Stimulated activated CD8-positive, alpha-beta memory T cell treated with anti-CD3 and anti-CD28 coated beads, Interleukin-2, amount 100 ng/mL, for 1 hour (primary cell): ENCODE measurements at places on chromosomes 5 and 9.

DNA sequence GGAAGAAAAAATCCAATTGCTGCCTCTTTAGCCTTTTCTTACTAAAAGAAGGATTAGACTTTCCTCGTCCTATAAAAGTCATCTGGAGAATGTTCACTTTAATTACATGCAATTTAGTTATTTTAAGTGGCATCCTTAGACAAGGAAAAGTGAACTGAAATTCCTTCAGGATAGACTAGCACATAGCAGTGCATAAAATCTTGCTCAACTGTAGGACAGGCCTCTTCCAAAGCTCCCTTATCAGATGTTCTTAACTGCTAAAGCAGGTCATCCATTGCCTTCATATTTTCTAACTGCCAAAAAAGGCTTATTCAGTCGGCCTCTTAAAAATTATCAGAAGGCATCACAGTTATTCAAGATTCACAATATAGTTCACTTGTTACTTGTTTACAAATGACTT lies 396.5 kb downstream of the DMRT2 start:
- DNase-seq = no peak

GRCh38 chr5:38339446-38339845 lies 81.1 kb downstream of the EGFLAM start:
- DNase-seq = no peak

- DNase-seq = no peak
Observed at GRCh38 chr9:80437091-80437640, 865.4 kb downstream of the TLE4 start.

GRCh38 chr9:35732800-35733541 lies 505 bp downstream of the CREB3 start:
- DNase-seq = no peak

- DNase-seq = no peak
Observed at GRCh38 chr9:135601988-135602387, 37.4 kb downstream of the GLT6D1 start.

- DNase-seq = no peak
Observed at GRCh38 chr5:107719034-107719606, 48.4 kb upstream of the EFNA5 start.

- DNase-seq = no peak
Observed at GRCh38 chr9:6564360-6564759, 81.2 kb downstream of the GLDC start.

DNA sequence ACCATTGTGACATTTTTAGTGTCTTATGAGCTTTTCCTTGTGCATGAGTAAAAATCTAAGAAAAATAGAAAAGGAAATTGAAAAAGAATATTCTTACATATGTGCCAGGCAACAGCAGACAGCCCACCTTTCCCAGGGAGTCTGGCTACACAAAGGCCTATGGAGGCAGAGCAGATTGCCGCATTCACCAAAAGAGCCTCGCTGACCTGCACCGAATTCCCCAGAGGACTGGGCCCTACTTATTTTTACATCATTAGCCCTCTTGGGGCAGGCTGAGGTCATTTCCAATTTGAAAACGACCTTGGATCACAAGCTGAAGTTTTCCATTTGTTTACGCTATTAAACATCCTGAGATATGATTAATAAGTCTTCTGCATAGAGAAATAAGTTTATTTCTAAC lies 66.2 kb upstream of the WDR41 start:
- DNase-seq = no peak

DNA sequence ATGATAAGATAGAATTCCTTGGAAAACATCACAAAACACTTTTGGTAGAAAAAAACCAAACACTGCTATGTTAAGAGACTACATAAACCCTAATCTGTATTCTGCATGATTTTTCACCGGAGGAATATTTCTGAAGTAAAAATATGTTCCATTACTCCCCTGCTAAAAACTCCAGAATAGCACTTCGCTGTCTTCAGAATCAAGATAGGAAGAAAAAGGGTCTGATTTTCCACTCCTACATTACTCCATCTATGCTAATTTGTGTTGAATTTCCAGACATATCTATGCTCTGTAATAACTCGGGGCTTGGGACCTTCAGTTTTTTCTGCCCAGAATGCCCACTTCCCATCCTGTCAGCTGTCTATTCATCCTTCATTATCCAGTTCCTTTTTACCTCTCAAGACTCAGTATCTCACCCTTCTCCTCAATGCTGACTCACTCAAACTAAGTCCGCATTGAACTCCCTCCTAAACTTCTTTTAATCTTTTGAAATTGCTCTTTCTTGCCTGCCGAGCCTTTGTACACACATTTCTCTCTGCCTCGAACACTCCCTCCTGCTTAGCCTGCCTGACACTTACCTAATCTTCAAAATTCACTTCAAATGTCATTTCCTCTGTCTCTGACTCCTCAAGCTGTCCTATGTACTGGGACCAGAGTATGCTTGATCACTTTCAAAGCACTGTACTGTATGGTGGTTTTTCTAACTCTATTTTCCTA lies 171.0 kb downstream of the ARRDC3 start:
- no peak for DNase-seq

GRCh38 chr9:136965771-136966484 lies 11.4 kb upstream of the PTGDS start:
- no peak for DNase-seq

DNA sequence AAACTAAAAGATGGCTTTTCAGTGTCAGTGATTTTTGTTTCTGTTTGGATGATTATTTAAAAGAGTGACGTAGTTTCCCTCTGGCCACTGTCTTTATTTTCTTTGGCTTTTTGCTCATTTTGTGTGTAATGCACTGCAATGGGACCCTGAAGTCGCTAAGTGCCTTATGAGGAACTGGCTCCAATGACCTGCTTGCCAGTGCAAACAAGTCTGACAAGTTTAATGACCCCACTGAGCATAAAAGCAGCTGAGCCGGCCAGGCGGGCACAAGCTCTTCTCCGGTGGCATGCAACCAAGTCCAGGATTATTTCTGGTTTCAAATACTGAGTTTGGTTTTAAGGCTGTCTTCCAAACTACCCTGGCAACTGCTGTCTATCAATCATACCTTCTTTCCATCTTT lies 15.6 kb upstream of the GNA14 start:
- DNase-seq = no peak

- no peak for DNase-seq
Observed at GRCh38 chr5:28516722-28517121, 1478.3 kb upstream of the CDH9 start.

GRCh38 chr9:125238915-125239446 lies 2.2 kb downstream of the HSPA5 start:
- no peak for DNase-seq

- no peak for DNase-seq
Observed at GRCh38 chr9:130183133-130183762, 11.0 kb downstream of the NCS1 start.

DNA sequence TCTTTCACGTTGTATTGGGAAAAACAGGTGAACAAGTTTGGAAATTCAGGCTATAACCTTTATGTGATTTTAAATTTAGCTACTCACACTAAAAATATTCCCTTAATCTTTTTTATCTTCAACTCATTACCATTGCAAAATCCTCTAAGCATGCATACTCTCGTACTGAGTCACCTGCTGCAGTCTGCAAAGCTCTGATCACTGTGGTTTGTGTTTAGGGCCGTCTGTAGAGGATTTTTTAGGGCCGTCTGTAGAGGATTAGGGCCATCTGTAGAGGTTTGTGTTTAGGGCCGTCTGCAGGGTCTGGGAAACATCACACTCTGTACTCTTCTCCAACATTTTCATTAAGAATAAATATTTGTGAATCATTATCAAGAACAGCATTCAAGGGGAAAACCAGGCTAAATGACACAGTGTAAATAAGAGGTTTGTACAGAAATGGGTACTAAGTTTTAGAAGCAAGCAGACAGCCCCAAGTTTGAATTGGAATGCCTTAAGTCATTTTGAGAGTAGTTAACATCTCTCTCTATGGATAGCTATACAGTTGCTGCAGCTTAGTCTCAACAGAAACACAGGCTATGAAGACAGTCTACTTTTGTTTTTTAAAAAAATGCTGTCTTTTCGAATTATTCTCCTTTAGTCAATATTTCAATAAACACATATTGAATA lies 155.0 kb upstream of the TSLP start:
- DNase-seq = no peak

- no peak for DNase-seq
Observed at GRCh38 chr5:166719991-166720390, 1571.5 kb upstream of the WWC1 start.

DNA sequence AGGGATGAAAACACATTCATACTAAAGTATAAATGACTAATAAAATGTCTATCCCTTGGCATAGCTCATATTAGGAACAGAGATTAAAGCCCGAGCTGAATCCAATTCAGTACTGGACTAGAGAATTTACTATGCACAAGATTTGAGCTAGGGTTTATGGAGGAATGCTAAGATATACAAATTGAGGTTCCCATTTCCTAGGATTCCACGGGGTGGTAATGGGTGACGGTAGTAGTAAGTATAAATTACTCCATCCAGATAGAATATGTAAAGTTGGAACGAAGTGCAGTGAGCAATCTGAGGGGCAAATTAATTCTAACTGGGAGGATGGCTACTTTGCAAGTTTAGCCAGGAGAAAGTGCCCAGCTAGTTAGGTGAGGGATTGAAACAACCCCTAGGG lies 156.5 kb downstream of the GAS1 start:
- DNase-seq = no peak
